Lung microvascular endothelial cell (primary cell): ENCODE measurements at places on chromosomes 5 and 9. TPM values are rescaled to one million over a fixed set of nuclear protein-coding genes. Genes with fewer than 3 reads are reported as not detected.

The IGFBPL1 gene
- under 0.01 and 0.20 TPM in 2 replicates for total RNA-seq

- no peak for DNase-seq
Measured at GRCh38 chr5:19866090-19866450, 121.9 kb downstream of the CDH18 start.

DNA sequence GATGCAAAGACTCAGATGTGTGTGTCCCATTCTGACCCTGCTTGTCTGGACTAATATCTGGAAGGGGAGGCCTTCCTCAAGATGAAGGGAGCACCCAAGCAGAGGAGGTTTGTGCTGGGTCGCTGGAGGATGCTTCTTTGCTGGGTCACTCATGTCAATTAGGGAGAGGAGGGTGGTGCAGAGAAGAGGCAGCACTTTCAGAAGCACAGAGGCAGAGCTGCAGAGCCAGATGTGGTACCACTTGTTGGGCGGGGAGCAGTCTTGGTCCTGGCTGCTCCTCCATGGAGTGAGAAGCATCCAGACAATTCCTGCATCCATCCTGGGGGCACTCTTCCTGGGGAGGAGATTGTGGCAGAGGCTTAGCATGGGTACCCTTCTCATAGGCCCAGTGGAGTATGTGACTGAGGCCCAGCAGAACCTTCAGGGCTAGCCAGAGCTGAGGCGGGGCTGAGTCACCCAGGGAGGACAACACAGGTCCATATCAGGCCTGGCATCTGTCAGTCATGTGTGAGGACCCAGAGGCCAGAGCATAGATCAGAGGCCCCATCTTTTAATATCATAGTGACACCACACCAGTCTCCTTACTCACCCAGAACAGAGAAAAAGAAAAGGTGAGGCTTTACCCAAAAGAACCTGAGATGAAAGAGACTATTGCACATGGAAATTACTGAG is 59.8 kb downstream of the TNFSF15 start:
- DNase-seq = no peak

- no peak for DNase-seq
Measured at GRCh38 chr9:108511307-108511706, 344.5 kb downstream of the ACTL7B start.

GRCh38 chr9:38259519-38260218 is 132.8 kb upstream of the ALDH1B1 start:
- DNase-seq = no peak

GRCh38 chr9:1416261-1416660 is 366.1 kb downstream of the DMRT2 start:
- DNase-seq = no peak

- DNase-seq = no peak
Measured at GRCh38 chr9:133035669-133036068, 4.9 kb downstream of the GTF3C5 start.

DNA sequence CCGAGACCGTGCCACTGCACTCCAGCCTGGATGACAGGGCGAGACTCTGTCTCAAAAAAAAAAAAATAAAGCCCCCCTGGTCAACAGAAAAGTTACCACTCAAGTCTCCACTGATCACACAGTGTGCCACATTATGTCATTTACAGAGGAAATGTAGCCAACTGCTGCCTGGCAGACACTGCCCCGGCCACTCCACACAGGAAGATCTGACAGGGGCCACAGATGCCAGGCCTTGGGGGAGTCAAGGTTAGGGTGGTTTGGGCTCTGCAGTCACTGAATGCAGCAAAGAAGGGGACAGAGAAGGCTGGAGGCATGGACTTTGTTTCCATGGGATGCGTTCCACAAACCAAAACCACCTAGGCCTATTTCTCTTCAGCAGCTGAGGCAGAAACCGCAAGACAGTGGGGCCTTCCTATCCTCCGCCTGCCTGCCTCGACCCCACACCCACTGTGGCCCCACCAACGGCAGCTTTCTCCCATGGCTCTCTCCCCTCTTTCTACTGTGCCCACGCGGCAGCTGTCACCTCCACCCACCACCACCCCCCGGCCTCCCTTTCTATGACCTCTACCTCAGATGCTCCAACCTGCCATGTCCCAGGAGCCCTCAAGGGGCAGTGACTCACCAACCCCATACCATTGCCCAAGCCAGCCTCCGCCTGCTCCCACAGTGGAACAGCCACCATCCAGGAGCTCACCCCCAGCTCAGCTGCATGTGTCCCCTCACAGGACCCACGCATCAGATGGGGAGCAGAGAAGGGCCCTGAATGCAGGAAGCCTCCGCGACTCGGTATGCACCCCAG is 12.4 kb downstream of the IPPK start:
- DNase-seq = no peak
